HFFc6 (cell line): ENCODE measurements at places on chromosomes 6 and 20.

DNA sequence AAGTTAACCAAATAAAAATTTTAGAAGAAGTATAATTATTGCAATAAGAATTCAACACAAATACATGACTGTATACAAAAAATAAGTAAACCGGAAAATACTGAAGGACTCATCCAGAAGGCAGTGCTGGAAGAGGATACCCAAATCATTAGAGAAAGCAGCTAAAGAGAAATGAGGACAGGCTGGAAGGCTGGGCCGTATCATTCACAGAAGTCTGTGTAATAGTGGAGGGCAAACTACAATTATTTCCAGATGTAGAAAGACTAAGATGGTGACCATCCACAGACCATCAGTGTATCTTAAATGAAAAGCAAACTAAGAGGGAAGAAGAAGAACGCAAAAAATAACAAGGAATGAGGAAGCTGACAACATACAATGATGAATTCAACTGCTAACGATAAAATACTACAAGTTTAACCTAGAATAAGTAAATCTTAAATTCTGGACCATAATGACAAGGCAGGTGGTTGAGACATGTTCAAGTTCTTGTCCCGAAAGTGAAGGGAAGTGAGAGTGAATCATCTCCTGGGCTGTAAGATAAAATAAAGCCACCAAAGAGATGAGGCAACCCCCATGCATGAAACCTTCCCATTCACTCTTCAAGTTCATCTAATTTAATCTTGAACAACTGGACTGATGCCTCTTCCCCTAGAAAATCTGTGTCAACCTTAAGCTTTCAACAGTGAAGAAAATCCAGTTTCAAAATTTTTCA lies 71.5 kb downstream of the SLC23A2 start:
- no peak for DNase-seq

- DNase-seq = peak; percentile 66
Measured at GRCh38 chr20:38165089-38165965, at the start of gene TGM2. TSS of gene TGM2 (minus strand) at chr20:38165270. CDS start at chr20:38165198, 72 bp downstream.

- DNase-seq = no peak
Measured at GRCh38 chr6:71114544-71114943, 157.7 kb upstream of the B3GAT2 start.

DNA sequence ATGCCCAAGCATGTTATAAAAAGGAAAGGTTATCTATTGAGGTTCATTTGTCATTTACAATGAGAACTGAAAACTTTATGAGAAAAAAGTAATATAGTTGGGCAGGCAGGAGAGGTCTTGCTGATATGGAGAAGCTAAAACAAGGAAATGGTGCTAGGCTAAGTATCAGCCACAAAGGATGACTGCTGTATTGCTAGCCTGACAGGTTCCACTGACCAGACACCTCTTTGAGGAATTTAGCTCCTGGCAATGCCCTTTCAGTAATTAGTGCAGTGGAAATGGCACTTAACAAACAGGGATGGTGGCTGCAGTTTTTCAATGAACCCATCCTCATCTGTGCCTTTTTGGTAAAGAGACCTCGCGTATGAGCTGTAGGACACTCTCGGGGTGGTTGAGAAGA lies 284.4 kb downstream of the ZFAND3 start:
- no peak for DNase-seq

GRCh38 chr6:101453221-101453620 lies 59.7 kb downstream of the GRIK2 start:
- no peak for DNase-seq
